Left cardiac atrium (tissue), 4 donors: ENCODE measurements at places on chromosomes 11 and 22. TPM values are rescaled to one million over a fixed set of nuclear protein-coding genes. Genes with fewer than 3 reads are reported as not detected.

The MCM5 gene
- total RNA-seq, result 21.9 TPM

The SCGB1D2 gene
- total RNA-seq, result 1.2 TPM

The GAB4 gene
- not detected for total RNA-seq

The MIOX gene
- total RNA-seq, result not detected

The KRTAP5-1 gene
- total RNA-seq, result not detected

The BTG4 gene
- not detected for total RNA-seq

The PRODH gene
- total RNA-seq, result 2.3 TPM

The NCF4 gene
- total RNA-seq, result 10.9 TPM

The APOBEC3C gene
- total RNA-seq, result 28.1 TPM

The C11orf68 gene
- total RNA-seq, result 29.9 TPM

The INS gene
- total RNA-seq, result not detected

The SOX10 gene
- total RNA-seq, result 1.9 TPM

The NXPE4 gene
- not detected for total RNA-seq

The OR52I1 gene
- not detected for total RNA-seq

The FOLR3 gene
- 2.2 TPM for total RNA-seq

The SAA4 gene
- total RNA-seq, result not detected

The SLC37A2 gene
- total RNA-seq, result 6.0 TPM

The BCO2 gene
- total RNA-seq, result 92.2 TPM

The ZBTB16 gene
- total RNA-seq, result 79.5 TPM

The NTM gene
- 37.4 TPM for total RNA-seq

The GLYAT gene
- 1.2 TPM for total RNA-seq

The TANGO2 gene
- total RNA-seq, result 55.0 TPM

The OR5P2 gene
- not detected for total RNA-seq

The THY1 gene
- total RNA-seq, result 6.1 TPM

The ARHGAP32 gene
- 8.9 TPM for total RNA-seq

The SLC5A1 gene
- 81.5 TPM for total RNA-seq

The FAT3 gene
- total RNA-seq, result 0.92 TPM

The PRR33 gene
- total RNA-seq, result 0.50 TPM

The DGCR6 gene
- 4.2 TPM for total RNA-seq

The ART1 gene
- total RNA-seq, result not detected

The CABP4 gene
- total RNA-seq, result 1.3 TPM

The APOBEC3H gene
- total RNA-seq, result 0.35 TPM

The BACE1 gene
- total RNA-seq, result 14.6 TPM

The RAB38 gene
- total RNA-seq, result 1.1 TPM

The ROBO4 gene
- 43.3 TPM for total RNA-seq

The DUSP18 gene
- 3.8 TPM for total RNA-seq

The JHY gene
- 3.9 TPM for total RNA-seq

The FGF19 gene
- not detected for total RNA-seq

The TTLL1 gene
- 5.7 TPM for total RNA-seq

The TMEM25 gene
- total RNA-seq, result 8.8 TPM

The TEX12 gene
- not detected for total RNA-seq

The HBB gene
- 77.3 TPM for total RNA-seq

The CARD16 gene
- total RNA-seq, result 6.5 TPM

The RAG1 gene
- 1.1 TPM for total RNA-seq

The MYRF gene
- total RNA-seq, result 5.0 TPM

The APOL4 gene
- 10.8 TPM for total RNA-seq

The CCDC116 gene
- total RNA-seq, result 0.18 TPM
